Nucleus accumbens (tissue), 56 donors: ENCODE measurements at places on chromosomes 3 and 15.

- no peak for DNase-seq
These were observed 101.2 kb downstream of the NFKBIZ start for GRCh38 chr3:101950510-101950909.

DNA sequence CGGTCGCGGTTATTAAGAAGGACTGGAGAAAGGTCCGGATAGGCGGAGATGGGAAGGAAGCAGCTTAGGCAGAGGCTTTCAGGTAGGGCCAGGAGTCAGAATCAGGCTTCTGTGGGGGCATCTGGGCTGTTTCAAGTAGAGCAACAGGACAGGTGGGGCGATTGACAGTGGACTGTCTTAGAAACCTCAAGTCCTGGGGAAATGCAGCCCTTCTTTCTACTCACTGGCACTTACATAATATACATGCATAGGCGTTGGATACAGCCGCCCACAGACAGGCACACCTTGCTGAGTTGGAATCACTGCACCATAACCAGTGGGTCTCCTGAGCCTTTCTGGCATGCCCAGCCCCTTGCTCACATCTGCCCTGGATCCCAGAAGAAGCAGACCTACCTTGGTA, 730 bp downstream of the MYD88 start:
- DNase-seq, result no peak

DNA sequence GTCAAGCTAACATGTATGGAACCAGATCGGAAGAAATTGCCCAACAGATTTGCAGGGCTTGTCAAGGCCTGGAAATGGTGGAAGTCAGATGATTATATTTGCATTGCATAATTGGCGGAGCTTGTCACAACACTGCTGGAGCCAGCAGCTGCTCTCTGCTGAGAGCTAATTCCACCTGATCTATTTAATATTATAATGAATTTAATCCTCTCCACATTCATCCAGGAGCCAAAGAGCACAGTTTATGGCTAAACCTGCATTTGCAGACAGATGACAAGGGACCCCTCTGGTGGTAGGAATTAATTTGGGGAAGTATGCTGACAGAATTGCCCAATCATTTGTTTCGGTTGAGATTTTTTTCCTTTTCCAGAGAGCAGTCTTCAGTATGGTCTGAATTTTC, 730.2 kb downstream of the TUSC7 start:
- DNase-seq, result no peak

- no peak for DNase-seq
These were observed 24.8 kb upstream of the RHO start for GRCh38 chr3:129503471-129504291.

DNA sequence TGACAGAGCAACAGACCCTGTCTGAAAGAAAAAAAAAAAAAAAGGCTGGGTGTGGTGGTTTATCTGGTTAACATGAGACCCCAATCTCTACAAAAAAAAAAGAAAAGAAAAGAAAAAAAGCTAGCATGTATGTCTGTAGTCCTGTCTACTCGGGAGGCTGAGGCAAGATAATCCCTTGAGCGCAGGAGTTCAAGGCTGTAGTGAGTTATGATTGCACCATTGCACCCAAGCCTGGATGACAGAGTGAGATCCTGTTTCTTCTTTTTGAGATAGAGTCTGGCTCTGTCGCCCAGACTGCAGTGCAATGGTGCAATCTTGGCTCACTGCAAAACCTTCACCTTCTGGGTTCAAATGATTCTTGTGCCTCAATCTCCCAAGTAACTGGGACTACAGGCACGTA, 8.4 kb upstream of the DHX30 start:
- no peak for DNase-seq

DNA sequence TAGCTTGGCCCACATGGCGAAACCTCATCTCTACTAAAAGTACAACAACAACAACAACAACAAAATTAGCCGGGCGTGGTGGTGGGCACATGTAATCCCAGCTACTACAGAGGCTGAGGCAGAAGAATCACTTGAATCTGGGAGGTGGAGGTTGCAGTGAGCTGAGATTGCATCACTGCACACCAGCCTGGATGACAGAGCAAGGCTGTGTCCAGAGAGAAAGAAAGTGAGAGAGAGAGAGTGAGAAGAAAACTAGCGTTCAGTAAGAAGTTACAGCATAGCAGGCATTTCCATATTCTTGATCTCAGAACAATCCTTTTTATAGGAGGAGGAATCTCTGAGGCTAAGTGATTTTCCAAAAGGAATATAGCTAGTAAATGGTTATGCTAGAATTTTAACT, 1076.1 kb downstream of the AGBL1 start:
- DNase-seq, result no peak

GRCh38 chr3:59418836-59419235, 369.0 kb upstream of the CFAP20DC start:
- DNase-seq, result no peak

- no peak for DNase-seq
These were observed 53.3 kb downstream of the TIPARP start for GRCh38 chr3:156727519-156728205.

DNA sequence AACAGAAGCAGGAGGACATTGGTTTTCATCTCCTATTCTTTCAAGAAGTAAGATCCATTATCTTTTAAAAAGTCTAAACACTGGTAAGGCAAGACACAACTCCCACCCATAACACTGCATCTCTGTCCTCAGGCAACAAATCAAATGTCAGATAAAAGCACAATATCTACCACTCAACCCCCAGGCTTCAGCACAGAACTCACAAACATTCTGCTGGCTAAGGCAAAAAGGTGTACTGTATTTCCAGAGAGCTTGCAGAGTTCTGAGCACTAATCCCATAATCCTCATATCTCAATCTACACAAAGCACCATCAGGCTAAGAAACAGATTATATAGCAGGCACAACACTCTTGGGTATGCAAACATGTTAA, 20.9 kb downstream of the RAF1 start:
- no peak for DNase-seq

- no peak for DNase-seq
These were observed 18.3 kb upstream of the RFX7 start for GRCh38 chr15:56261854-56262509.
